ENCODE measurements at places on chromosomes 12 and 14.

- DNase-seq = no peak
Measured at GRCh38 chr12:105337391-105337790, 6.9 kb downstream of the C12orf75 start.

- no peak for DNase-seq
Measured at GRCh38 chr12:130686511-130686991, 29.5 kb downstream of the RIMBP2 start.

DNA sequence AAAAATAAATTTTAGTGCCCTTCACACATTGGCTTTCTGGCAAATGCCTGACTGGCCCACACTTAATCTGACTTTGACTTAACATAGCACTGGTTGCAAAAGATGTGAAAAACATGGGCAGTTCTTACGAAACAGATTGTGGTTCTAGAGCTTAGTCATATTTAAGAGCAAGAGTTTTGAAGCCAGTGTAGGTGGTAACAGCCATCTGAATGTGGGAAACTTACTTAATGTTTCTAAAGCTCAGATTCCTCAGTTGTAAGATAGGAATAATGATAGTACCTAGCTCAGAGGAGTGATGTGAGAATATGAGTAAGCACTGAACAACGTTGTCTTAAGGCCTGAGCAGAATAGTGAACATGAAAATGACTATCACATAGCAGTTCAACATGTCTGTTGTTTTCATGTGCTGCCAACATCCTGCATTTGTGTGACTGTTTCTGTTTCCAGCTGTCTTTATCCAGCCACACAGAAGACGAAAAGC, 262.7 kb downstream of the SYT1 start:
- DNase-seq = peak; percentile 82

- no peak for DNase-seq
Measured at GRCh38 chr12:116692605-116693004, 45.3 kb downstream of the SPRING1 start.
